ENCODE measurements at places on chromosomes 16 and 17.

DNA sequence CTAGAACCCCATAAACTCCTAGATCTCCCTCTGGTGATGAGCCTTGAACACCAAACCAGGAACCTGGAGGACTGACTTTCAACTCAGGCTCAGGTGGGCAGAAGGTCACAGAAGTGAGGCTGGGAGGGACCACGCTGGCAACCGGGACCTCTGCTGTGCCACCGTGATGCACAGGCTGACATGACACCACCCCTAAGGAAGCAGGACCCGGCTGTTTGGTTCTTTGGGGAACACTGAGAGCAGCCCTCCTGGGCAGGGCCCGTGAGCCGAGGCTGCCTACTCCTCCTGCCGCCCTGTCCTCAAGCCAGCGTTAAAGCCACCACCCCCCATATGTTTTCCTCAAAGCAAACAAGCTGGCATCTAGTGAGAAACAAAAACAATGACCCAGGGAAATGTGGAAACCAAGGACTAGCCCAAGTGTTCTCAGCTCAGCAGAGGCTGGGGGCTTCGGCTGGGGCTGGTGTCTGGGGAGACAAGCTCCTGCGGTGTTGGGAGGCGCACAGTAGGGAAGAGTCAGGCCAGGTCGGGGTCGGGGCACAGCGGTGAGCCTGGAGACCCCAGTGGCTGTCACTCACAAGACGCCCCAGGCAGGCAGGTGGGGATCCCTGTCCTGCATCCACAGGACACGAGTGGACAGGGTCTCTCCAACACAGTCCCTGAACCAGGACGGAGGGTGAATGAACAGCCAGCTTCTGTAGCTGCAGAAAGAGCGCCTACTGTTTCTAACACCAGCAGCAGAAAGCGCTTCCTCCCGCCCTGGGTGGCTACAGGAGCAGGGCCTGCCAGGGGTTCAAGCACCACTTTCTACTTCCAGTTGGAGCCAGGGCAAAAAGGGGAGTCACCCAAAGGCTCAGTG is 1.7 kb downstream of the SMIM5 start:
- DNase-seq, result no peak

GRCh38 chr16:12965274-12965804 is 63.9 kb downstream of the SHISA9 start:
- no peak for DNase-seq

GRCh38 chr17:56727876-56728617 is 105.7 kb downstream of the C17orf67 start:
- DNase-seq, result no peak

DNA sequence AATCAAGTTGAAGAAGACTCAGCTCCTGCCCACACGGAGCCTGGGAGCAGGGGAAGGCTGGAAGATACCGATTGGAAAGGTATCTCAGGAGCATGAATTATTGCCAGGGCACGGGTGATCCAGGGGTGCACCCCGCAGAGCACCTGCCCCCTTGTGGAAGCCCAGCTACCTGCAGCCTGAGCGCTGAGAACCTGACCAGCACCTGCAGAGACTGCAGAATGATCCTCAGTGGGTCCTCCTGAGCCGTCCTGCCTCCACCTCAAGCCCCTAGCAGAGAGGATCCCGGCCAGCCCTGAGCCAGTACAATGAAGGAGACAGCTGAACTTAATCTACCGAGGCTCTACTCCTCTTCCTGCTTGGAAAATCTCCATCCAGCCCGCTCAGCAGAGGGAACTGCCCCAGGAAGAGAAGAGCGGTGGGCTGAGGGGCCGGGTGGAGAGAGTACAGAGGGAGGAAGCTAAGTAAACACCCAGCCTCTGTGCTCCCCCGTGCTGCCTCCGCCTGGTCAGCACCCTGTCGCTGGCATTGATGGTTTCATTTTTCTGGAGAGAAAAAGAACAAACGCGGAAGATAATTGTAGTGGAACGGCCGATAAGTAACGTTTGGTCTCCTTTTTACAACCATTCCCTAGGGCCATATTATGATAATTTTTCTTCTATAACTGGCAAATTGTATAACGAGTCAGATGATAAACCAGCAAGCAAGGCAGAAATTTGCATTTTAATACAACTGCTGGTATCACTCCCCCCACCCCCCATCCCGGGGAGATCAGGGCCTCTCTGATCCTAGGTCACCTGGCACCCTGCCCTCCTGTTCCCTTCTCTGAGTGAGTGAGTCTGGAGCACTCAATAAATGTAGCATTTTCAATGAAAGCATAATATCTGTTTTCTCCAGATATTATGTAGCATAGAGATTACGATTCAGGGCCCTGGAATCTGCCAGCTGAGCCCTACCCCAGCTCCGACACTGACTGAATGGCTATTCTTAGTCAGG is 204.5 kb upstream of the RPL38 start:
- DNase-seq, result peak; percentile 33
